ENCODE measurements at places on chromosomes 3 and 15.

- DNase-seq = no peak
These were observed 83.3 kb downstream of the ADCY5 start for GRCh38 chr3:123365450-123366143.

GRCh38 chr15:82799183-82799841, 6.6 kb downstream of the FSD2 start:
- no peak for DNase-seq

DNA sequence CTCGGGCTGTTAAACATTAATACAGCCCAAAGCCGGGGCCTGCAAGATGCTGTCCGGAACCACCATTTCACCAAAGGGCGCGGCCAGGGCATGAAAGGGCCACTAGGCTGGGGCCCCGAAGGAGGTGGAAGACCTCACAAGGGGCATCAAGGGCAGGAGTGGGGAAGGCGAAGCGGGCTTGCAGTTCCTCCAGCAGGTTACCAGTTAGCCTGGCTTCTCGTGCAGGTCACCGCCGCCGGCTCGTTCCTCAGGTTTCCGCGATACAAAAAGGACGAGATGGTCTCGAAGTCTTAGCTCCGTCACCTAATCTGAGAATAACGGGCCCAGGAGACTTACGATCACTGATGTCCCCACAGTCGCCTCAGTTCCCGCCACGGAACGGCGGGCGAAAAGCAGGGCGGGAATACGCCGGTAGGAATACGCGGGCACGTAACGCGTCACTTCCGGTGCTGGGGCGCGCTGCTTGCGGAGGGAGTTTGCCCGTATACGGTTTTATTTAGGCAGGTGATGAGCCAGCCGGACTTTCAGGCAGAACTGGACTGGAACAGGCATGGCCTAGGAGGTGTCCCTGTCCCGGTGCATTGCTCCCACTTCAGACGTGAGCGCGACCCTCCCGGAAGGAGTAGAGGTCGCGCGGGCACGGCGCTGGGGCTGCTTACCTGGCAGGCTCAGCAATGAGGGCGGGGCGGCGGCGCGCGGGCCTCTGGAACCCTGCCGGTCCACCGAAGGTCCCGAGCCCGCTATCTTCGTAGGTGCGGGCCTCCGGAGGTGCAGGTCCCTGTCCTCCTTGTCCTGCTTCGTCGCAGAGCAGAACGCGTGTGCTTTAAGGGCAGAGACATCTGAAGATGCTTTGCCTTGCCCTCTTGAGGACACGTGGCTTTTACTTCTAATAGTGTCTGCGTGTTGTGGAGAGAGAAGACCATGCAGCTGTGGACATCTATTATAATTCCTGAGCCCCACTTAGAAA, at the start of gene RFC4:
Gene RFC4 (minus strand): TSS at position 394 of the 967 bp plus-strand sequence. CDS start 1,769 bp downstream, outside the sequence.
- DNase-seq = peak; percentile 77

- no peak for DNase-seq
These were observed 500.9 kb downstream of the SOX2 start for GRCh38 chr3:182212479-182213076.

DNA sequence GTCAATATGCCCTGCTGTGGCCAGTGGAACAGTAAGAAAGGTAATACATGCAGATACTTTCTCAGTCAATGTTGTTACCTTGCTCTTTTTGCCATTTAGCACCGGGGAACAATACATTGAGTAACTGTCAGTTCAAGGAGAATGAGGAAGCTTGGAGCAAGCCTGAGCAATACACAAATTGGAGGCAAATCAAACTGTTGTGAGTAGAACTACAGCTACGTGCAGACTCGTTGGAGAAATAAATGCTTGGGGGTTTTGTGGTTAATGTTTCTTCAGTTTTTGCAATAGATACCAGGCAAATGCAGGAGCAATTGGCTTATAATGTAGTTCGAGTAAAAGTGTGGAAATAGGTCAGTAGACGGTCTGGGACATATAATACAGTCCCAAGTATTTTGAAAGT, 587.3 kb upstream of the ROBO1 start:
- DNase-seq = no peak

DNA sequence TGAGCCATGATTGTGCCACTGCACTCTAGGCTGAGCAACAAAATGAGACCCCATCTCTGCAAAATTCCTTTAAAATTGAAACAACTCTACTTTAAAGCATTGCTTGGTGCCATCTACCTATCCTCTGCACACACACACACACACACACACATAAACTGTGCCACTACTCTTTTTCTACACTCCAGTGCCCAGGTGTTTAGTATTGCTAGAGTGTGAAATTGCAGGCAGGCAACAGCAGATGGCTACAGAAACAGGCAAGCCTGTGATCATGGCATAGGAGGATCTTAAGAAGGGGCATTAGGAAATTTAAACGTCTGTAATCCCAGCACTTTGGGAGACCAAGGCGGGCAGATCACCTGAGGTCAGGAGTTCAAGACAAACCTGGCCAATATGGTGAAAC, 39.0 kb downstream of the SIDT1 start:
- DNase-seq = no peak

DNA sequence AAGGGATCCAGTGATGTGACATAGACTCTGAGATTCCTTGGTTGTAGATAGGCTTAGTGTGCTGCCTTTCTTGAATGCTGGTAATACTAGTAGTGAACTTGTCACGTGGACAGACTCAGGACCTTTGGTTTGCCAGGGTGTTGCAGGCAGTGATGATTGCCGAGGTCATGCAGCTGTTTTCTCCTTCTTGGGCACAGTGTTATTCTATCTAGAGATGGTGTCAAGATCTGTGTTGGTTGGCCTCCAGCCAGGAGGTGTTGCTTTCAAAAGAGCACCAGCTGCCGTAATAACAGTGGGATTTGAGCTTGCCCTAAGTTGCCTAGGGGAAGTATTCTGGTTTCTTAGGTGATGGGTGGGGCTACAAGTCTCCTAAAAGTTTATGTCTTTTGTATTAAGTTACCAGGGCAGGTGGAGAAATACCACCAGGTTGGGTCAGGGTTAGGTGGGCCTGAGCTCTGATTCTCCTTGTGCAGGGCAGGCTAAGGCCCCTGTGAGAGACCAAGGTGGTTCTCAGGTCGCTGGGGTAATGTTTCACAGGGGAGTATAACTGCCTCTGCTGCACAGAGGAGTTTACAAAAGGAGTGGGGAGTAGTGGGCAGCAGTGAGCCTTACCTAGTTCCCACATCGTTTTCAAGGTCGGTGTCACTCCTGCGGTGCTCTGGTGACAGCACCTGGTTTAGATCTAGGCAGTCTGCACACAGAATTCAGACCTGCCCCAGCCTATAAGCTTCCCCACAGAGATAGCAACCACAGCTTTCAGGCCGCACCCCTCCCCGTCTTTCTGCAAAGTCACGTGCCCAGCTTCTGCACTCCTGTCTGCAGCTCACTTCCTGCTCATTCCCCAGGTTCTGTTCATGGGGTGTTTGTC, 350.3 kb downstream of the DOCK3 start:
- DNase-seq = peak; percentile 49

DNA sequence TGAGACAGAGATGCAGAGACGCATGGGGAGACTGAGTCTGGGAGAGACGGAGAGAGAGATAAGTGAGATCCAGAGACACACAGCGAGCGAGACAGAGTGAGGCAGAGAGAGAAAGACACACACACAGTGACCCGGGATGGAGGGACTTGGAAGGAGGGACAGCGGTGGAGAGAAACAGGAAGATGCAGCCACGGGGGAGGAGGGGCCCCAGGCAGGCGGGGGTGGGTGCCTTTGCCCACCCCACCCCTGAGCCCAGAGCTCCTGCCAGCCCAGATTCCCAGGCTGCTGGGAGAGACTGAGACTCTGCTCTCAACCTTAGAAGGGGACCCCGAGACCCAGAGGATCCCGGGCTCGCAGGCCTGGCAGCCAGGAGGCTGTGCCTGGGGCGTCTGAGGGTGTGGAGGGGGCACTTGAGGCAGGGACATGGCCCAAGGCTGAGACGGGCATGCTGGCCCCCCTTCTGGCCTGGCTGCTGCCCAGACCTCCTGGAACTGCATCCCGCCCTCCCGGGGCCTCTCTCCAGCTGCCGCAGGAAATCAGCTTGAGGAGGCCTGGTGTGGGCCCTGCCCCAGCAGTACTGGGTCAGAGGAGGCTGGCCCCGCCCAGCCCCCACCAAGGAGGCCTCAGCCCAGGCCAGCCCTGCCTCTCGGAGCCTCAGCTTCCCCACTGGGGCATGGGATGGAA, 18.1 kb downstream of the H1-8 start:
- no peak for DNase-seq

GRCh38 chr3:36776436-36776835, 12.1 kb upstream of the DCLK3 start:
- DNase-seq = no peak

DNA sequence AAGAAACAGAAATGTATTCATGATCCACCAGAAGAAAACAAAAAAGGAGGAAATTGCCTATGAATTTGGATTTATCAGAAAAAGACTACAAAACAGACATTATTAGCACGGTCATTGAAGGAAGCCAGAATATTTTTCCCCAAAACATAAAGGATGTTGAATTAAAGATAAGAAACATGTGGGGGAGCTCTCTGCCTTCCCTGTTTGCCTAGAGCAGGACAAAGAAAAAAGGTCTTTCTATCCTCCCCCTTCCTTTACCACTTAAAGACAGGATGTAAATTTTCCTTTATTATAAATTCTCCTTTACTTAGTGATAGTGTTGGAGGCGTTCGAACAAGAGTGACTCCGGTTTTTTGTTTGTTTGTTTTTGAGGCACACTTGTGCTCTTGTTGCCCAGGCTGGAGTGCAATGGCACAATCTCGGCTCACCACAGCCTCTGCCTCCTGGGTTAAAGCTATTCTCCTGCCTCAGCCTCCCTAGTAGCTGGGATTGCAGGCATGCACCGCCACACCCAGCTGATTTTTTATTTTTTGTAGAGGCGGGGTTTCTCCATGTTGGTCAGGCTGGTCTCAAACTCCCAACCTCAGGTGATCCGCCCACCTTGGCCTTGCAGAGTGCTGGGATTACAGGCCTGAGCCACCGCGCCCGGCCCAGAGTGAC, 14.9 kb upstream of the RPN1 start:
- DNase-seq = no peak

DNA sequence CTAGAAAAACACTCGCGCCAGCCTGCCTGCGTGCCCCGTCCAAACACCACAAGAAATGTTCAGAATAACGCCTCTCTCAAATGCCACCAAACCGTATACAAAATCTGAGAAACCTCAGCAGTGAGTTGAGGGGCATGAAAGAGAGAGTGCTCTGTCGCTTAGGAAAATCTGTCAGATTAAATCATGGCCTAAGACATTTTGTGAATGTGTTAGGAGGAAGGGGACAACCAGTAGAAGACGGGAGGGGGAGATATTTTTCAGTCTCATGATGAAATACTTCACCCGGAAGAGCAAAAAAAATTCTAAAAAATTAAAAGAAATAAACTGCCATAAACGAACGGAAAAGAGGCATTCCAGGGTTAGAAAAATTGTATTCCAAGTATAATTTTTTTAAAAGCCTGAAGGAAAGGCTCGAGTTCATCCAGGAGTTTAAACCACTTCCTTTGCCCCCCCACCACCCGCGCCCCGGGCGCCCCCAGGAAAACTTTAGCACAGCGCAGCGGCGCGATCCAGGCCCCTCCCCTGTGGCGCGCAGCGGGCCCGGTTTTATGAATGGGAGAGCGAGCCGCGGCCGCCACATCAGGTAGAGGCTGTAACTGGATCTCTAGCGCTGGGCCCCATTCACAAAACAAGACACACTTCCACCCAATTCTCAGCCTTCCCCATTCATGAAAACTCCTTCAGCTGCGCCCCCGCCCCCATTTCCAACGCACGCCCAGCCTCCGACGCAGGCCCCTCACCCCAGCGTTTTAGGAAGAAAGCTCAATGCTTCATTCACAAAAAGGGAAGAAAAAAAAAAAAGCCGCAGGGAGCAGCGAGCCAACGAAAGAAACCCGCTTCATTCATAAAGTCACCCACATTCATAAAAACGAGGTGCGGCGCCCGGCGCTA, 1.4 kb downstream of the ETV5 start:
- DNase-seq = no peak

GRCh38 chr3:44722103-44722401, 7.4 kb upstream of the ZNF501 start:
- no peak for DNase-seq

DNA sequence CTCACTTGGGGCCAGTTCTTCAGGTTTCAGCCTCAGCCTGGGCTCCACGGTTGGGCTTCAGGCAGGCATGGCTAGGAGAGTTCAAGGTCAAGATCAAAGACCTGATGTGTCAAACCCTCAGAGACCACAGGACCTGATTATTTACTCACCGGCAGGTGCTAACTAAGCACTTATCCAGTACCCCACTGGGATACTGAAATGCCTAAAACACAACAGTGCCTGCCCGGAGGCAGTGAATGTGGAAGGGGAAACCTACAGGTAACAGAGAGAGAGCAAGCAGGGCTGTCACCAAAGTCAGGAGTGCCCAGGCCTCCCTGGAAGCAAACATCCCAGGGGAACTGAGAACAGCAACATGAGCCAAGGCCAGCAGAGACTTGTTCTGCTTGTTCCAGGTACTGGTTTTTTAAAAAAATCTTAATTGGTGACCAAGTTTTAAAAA, 6.7 kb downstream of the IDH2 start:
- DNase-seq = no peak

- no peak for DNase-seq
These were observed 466.0 kb upstream of the NR2F2 start for GRCh38 chr15:95864467-95864886.

- DNase-seq = no peak
These were observed 4.0 kb downstream of the SOX2 start for GRCh38 chr3:181715571-181716340.

DNA sequence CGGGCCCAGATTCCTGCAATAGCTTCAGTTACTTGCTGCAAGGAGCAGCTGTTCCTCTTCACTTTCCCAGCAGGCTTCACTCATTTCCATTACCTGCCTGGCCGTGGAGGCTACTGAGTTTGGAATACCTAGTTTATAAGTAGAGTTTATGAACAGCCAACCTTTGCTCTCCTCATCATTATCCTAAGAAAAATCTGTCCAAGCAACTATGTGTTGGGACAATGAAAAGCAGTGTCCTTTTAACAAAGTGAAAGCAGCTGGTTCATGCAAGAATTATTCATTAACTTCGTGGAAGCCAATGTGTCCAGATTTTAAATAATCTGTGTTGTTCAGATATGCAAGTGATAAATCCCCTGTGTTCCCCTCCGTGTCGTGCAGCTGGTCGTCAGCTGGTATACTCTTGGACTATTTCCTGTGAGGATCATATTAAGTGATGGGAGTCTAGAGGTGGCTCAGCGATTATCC, 39.3 kb upstream of the SSR3 start:
- DNase-seq = no peak

DNA sequence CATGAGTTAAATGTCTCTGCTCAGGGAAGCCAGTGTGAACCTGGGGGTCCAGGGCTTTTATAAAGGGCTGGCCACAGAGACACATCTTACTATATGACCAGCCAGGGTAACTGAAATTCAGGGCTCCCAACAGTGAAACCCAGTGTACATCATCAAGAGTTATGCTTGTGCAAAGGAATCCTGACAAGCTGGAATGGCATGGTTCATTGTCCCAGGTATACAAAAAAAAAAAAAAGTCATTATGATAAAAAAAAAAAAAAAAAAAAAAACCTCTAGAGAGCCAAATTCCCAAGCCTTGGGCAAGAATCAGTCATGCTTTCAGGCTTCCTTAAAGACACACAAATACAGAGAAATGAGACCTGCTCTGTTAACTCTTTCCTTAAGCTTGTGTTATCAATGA, 452.0 kb downstream of the GABRG3 start:
- no peak for DNase-seq

- no peak for DNase-seq
These were observed 255.6 kb downstream of the ZNF621 start for GRCh38 chr3:40780291-40780924.
